Stimulated activated CD8-positive, alpha-beta memory T cell treated with anti-CD3 and anti-CD28 coated beads, Interleukin-4, amount 100 ng/mL, for 1 hour (primary cell): ENCODE measurements at places on chromosomes 11 and 22.

- no peak for DNase-seq
Observed at GRCh38 chr11:9002920-9003572, 755 bp downstream of the NRIP3 start.

DNA sequence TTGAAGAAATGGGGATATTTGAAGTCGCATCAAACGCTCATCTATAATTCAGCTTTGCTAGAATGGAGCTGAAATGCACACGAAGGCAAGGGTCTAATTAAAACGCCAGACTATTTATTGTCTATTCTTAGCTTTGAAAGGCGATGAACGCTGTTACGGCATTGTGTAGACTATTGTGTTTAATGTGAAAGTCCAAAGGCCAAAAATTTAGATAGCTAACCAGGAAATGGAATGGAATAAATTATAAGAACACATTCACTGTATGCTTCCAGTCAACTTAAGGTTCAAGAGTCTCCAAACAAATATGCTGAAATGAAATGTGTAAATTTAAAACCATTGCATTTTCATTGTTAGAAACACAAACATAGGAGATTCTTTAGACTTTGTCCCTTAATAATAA, 186.2 kb downstream of the CWF19L2 start:
- DNase-seq, result no peak

DNA sequence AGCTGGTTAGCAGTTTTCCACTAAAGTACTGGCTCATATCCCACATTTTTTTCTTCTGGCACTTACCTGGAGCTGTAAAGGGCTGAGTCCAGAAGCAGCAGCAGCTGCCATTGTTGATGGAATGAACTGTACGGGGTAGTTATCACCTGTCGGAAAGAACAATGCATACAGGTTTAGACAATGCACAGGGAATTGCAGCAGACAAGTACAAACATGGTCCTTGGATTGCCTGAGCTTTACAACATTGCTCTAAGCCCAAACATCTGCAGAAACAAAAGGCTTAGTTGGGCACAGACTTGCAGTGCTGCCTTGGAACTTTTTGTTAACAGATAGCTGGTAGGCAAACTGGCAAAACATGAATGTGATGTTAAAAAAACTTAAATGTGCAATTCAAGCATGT, 258.8 kb downstream of the SOX6 start:
- DNase-seq, result no peak

GRCh38 chr22:17818649-17819048, 44.4 kb upstream of the BID start:
- DNase-seq, result no peak

DNA sequence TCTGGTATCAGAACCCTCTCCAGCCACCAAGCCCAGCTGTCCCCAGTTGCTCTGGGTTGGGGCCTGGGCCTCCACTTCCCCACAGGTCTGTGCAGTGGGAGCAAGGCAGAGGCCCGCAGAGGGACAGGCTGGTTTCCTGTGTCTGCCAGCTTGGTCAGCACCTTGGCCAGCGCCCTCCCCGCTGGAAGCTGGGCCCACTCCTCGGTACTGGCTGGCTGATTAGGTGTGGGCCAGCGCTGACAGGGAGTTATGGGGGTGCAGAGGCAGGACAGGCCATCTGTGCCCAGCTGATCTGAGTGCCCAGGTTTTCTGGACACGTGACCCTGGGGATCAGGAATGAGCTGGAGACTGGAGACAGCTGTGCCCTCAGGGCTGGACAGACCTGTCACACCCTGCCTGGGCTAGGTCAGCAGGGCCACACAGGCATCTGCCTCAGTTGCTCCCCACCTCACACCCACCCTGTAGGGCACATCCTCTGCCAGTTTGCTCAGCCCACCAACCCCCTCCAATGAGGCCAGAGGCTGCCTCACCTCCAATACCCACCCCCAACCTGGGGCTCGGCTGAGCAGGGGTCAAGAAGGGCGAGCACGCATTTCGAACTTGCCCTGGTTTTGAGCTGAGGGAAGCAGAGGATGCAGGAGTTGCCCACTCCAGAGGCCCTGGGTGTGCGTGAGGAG, 175.3 kb downstream of the IGLL1 start:
- DNase-seq, result no peak

GRCh38 chr11:46676436-46677158, 23.8 kb downstream of the ARHGAP1 start:
- no peak for DNase-seq

DNA sequence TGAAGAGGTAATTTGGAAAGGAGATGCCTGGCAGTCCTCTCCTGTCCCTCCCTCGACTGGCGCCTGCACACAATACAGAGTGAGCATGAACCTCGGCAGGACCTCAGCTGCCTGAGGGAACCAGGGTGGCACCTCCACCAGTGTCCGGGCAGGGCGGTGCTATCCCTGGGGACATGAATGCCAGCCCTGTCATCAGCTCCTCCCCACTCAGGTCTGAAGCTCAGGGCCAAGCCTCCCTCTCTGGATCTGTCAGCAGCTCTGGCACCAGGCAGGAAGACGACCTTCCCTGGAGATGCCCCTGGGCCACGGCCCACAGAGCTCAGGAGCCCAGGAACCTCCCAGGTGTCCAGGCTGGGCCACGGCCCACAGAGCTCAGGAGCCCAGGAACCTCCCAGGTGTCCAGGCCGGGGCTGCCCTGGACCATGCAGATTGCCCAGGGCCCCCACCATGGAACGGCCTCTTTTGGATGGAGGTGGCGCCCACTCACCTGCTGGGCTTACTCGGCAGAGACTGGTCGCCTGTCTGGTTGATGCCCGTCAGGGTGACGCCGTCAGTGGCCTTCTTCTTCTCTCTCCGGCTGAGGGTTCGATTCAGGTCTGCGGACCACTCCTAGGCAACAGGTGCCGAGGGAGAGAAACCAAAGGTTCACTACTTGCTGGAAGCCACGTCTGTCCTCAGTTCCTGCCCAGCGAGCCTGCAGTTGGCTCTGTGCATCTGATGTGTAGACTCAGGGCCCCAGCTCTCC, 21.7 kb upstream of the ARFGAP3 start:
- no peak for DNase-seq

DNA sequence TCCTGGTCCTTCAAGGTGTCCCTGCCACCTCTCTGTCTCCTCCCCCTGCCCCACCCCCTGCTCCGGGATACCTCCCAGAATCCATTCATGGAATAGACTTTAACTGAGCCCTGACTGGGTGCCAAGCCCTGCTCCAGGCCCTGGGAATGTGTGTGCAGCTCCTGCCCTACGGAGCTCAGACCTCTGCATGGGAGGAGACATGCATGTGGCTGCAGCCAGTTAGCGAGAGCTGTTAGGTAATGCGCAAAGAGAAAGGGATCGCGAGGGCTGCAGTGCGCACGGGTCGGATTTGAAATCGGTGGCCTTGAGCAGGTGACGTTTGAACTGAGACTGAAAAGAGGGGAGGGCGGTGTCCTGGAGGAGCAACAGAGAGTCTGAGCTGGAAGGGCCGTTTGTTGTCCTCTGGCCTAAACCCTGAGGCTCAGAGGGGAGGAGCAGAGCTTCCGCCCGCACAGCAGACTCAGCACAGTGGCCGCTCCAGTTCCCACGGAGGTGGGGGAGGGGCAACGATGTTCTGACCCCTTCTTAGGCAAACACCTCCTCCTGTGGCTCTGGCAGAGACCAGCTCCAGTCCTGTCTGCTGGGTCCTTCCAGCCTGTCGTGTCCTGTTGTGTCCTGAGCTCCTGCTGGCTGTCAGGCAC, 19.8 kb upstream of the LRRC10B start:
- no peak for DNase-seq

- DNase-seq, result no peak
Observed at GRCh38 chr11:59182457-59183151, 10.7 kb downstream of the DTX4 start.

DNA sequence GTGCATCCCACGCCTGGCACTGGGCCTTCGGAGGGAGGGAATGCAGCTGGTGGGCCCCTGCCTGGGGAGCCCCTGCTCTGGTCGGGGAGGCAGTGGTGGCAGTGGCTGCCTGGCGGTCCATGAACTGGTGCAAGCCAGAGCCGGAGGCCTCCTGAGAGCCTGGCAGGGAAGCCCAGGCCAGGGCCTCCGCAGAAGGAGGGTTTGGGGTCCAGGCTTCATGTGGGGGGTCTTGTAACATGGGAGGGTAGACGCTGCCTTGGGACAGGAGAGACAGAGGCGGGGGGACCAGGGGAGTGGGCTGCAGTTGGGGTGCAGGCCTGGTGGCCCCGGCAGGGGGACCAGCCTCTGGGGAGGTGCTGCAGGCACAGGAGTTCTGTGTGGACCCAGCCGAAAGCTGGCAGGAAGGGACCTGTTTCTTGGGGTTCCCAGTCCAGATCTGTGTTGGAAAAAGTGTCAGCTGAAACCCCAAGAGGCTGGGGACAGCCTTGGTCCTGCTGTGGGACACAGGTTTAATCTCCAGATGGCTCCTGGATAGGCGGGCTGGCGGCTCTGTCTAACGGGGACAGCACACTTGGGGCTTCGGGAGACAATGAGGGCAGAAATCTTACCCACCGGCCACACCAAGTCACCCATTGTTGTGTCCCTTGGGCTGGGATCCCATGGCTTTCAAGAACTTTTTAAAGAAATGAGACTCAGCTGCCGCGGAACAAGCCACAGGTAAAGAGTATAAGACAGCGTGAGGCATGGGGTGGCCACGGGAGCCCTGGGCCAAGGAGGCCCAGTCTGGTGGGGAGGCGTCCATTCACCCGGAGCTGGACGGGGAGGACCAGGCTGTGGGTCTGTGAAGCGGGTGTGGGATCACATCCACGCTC, 73.5 kb downstream of the KCNQ1 start:
- DNase-seq, result no peak

DNA sequence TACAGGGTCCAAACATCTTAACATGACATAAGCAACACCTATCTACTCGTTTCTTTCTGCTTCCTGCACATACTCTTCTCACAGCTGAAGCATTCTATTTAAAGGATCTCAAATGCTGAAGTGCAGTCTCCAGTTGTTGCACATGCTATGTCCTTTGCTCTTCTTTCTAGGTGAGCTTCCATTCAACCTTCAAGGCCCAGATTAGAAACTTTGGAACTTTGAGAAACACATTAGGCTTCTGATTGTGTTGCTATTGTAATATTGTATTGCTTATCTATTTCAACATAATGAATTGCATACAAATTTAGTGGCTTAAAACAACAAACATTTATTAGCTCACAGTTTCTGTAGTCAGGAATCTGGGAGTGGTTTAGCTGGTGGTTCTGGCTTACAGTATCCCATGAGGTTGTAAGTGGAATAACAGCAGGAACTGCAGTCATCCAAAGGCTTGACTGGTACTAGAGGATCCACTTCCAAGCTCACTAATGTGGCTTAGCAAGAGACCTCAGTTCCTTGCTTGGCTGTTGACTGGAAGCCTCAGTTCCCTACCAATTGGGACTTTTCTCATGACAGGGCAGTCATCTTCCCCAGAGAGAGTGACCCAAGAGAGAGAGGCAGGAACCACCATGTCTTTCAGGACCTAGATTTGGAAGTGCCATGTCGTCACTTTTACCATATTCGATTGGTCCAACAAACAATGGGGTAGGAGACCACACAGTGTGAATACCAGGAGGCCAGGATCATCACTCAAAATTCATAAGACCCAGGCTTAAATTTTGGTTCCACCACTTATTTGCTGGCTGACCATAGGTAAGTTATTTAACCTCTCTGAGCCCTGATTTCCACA, 27.2 kb upstream of the RASSF10 start:
- DNase-seq, result no peak

- DNase-seq, result no peak
Observed at GRCh38 chr11:70745451-70745850, 347.1 kb downstream of the CTTN start.

DNA sequence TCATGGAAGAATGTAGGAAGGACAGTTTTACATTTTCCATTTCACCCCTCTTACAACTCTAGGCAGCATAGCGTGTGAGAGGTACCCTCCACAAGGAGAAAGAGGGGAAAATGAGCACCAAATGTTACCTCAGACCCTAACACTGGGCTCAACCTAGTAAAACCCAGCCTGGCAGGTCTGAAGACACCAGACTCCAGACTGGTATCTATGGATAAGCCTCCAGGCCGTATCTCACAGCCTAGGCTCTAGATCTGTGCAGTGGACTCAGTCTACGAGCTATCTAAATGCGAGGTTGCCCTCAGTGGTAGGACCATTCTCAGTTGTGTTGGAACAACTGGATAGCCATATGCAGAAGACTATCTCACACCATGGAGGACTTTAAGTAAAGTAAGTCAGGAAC, 10.5 kb downstream of the TRIM5 start:
- no peak for DNase-seq

- no peak for DNase-seq
Observed at GRCh38 chr22:24441406-24442351, 14.3 kb downstream of the ADORA2A start.

GRCh38 chr22:42931421-42932196, 74.5 kb upstream of the ARFGAP3 start:
- DNase-seq, result no peak

GRCh38 chr22:35997438-35997837, 31.2 kb downstream of the RBFOX2 start:
- DNase-seq, result no peak

- DNase-seq, result no peak
Observed at GRCh38 chr11:57311109-57311936, 13.4 kb downstream of the TNKS1BP1 start.

DNA sequence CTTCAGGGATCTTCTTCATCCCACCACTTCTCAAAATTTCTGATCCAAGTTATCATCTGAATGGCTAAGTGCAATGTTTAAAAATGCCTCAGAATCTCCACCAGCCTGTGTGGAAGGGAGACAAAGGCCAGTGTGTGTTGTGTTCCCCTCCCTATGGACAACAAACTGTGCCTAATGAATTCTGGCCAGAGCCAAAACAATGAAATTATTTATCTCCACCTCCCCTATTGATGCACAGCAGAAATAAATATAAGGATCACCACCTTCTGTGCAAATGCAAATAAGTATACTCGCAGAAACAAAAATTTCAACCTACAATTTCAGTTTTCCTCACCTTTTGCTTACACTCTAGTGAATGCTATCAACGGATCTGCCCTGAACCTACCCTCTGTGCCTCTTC, 75.8 kb downstream of the GAB2 start:
- no peak for DNase-seq

DNA sequence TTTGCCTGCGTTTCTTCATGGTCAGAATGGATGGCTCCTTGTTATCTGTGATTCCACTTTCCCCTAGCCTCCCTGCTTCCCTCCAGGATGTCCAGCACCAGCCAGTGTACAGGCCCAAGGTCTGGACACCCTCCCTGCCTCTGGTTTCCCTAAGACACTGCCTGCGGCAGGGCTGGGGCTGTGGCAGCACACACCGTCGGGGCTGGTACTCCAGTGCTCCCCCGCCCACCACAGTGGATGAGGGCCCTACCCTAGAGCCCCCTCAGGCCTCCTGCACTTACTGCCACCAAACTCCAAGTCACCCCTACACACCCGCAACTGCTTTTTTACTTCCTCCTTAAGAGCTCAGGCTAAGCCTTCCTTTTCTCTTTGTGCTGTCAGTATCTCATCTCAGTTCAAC, 28.9 kb downstream of the ZNF214 start:
- DNase-seq, result no peak

GRCh38 chr11:44948155-44948554, 2.5 kb downstream of the TP53I11 start:
- no peak for DNase-seq

GRCh38 chr22:17083811-17084441, 874 bp upstream of the IL17RA start:
- no peak for DNase-seq
